PC-9 (cell line): ENCODE measurements at places on chromosomes 5 and 9.

GRCh38 chr5:139458580-139459407 lies 3.7 kb downstream of the ECSCR start:
- DNase-seq, result no peak

GRCh38 chr9:9893837-9894236 lies 719.0 kb downstream of the PTPRD start:
- DNase-seq, result peak; percentile 1

DNA sequence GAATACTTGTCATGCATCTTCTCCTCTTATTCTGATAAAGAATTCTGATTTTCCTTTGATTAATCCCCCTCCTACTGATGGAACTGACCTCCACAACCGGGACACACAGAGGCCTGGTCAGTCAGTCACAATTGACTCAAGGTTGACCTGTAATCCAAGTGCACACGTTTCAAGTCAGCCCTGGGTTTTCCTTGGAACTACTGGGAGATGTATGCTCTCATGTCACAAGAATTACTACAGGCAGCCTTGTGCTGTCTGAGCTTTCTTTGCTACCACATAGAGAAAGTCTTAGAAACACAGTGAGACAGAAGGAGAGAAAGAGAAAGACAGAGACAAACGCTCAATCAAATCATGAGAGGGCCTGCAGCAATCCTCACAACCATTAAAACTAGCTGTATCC lies 345.8 kb downstream of the PDE4D start:
- no peak for DNase-seq

- DNase-seq, result peak; percentile 40
Measured at GRCh38 chr9:5879419-5880181, 11.1 kb upstream of the MLANA start.

DNA sequence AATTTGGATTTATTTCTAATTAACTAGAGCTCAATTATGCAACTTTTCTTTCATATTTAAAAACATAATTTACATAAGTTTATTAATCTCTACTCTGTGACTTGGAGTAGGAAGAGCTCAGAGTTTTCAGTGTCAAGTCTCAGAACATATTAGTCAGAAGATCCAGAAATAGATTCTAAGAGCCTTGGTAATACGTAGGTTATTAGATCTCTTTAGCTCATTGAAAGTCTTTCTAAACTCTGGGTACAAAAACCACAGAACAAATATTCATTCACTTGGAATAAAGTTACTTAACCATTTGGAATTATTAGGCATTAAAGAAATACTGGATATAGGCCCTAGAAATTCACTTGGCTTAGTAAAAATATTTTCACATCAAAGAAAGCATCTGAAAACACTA lies 26.3 kb upstream of the ISCA1 start:
- no peak for DNase-seq

DNA sequence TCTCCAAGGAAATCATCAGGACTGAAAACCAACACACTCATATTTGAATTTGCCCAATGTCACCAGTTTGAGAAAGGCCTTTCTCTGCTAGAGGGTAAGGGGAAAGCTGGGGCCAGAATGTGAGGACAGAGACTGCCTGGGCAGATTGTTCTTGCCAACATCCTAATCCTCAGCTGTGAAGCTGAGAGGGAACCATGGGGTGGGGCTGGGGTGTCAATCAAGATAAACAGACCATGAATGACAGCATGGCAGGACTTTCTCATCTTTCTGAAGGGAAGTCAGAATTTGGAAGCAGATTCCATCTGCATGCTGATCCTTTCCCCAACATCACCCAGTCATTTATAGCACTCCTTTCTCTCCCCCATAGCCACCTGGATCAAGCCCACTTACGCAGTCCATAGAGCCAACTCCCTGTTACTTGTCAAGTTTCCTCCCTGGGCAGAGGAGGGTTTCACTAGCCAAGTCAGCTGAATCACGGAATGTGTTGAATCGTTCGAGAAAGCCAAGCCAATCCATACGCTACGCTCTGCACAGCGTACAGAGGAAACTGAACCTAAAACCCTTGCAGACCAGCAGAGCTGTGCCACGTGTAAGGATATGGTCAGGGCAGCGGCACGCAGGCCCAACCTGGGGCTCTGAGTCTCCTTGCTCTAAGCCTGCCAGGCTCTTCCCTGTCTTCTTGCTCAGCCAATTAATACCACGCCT lies 14.9 kb downstream of the GLDC start:
- no peak for DNase-seq

GRCh38 chr5:119200795-119201194 lies 129.9 kb downstream of the DMXL1 start:
- no peak for DNase-seq

- DNase-seq, result no peak
Measured at GRCh38 chr5:162174358-162174974, 106.9 kb downstream of the GABRG2 start.

DNA sequence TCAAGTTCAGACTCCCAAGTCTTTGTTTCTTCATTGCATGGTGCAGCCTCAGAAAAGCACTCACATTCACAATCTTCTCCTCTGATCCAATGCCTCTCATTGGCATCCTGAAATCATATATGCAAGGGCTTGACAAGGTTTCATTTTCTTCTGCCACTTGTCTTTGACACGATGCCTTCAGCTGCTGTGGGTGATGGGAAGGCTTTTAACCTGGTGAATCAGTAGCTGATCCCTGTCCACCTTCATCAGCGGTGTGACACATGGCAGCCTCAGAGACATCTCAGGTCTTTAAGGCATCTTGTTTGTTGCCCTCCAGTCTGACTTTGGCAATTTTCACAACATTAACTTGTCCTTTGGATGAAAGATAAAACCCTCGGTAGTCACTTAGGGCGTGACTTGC lies 147.2 kb downstream of the PRELID2 start:
- DNase-seq, result no peak

DNA sequence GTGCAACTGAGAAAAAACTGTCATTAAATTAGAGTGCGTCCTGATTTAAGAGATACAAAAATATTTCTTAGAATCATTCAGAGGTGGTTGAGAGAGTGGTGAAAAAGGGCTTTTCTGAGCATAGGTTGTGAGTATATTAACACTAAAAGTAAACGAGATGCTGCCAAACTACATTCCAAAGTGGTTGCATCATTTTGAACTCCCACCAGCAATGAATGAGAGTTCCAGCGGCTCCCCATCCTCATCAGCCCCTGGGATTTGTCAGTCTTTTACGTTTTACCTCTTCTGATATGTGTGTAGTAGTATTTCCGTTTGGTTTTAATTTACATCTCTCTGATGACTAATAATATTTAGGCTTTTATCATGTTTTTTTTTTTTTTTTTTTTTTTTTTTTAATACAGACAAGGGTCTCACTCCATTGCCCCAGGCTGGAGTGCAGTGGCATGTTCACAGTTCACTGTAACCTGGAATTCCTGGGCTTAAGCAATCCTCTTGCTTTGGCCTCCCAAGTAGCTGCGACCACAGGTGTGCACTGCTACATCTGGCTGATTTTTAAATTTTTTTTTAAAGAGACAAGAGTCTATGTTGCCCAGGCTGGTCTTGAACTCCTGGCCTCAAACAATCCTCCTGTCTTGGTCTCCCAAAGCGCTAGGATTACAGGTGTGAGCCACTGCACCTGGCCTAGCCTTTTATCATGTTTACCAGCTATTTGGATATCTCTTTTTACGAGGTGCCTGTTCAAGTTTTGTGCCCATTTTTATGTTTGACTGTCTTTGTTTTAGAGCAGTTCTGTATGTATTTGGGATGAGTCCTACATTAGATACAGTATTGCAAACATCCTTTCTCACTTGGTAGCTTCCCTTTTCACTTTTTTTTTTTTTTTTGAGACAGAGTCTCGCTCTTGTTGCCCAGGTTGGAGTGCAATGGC lies 17.0 kb downstream of the PRRT1B start:
- DNase-seq, result peak; percentile 49

- DNase-seq, result no peak
Measured at GRCh38 chr5:106649031-106649430, 1021.7 kb downstream of the EFNA5 start.

DNA sequence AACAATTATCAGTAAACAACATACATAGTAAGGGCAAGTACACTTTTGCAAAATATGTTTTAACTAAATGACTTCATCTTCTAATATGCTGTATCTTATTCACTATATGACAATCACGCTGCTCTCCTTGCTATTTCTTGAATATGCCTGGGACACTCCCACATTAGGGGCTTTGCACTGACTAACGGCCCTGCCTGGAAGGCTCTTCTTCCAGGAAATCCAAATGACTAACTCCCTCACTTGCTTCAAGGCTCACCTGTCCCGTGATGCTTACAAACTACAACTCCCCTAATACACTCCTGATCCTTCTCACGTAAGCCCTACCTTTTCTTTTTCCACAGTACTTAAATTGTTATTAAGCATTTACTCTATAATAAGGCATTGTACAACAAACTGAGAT lies 10.6 kb downstream of the ERP44 start:
- no peak for DNase-seq

DNA sequence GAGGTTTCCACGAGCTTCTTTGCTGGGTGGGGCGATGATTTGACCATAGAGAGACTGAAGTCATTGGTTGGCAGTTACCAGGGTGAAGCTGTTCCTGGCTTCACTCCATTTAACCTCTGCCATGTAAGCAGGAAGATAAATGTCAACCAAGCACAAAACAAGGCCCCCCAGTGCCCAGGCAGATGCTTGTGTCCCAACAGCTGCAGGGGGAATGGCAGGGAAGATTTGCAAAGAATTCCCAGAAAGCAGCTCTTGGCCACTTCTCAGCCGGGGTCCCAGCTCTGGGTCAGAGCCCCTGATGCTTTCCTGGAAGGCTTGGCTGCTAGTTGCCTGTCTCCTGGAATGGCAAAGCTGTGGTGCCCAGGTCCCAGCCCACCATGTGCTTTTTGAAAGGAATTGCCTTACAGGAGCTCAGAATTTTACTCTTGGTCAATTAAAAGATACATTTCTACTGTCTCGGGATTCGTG lies 383.4 kb downstream of the ENC1 start:
- no peak for DNase-seq

DNA sequence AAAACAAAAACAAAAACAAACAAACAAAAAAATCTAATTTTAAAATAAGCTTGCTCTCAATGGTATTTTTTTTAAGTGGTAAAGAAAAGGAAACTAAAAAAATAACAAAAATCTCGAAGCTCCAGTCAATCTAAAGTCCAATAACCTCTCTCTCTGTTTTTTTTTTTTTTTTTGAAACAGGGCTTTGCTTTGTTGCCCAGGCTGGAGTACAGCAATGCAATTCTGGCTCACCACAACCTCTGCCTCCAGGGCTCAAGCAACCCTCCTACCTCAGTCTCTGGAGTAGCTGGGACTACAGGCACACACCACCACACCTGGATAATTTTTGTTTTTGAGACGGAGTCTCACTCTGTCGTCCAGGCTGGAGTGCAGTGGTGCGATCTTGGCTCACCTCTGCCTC lies 25.9 kb upstream of the GLDC start:
- DNase-seq, result no peak

- no peak for DNase-seq
Measured at GRCh38 chr5:39898731-39899130, 474.0 kb upstream of the DAB2 start.

- DNase-seq, result peak; percentile 69
Measured at GRCh38 chr5:125446986-125447385, 700.5 kb upstream of the ZNF608 start.

DNA sequence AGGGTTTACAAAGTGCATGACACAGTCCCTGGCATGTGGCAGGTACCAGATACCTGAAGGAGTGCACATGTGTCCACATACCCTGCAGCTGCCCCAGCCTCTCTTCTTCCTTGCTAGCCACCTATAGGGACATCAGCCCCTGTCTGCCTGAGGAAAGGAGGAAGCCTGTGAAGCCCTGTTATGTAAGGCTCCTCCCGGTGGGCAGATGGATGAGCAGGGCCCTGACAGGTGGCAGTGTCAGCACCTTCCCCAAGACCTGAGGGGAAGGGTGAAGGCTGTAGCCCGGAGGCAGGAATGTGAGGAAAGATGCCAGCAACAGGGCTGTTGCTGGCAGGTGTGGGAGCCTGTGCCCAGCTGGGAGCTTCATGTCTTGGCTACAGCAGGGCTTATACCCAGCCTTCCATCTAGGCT lies 21.7 kb downstream of the TCF7 start:
- no peak for DNase-seq

- DNase-seq, result no peak
Measured at GRCh38 chr5:107184066-107184465, 486.7 kb downstream of the EFNA5 start.

DNA sequence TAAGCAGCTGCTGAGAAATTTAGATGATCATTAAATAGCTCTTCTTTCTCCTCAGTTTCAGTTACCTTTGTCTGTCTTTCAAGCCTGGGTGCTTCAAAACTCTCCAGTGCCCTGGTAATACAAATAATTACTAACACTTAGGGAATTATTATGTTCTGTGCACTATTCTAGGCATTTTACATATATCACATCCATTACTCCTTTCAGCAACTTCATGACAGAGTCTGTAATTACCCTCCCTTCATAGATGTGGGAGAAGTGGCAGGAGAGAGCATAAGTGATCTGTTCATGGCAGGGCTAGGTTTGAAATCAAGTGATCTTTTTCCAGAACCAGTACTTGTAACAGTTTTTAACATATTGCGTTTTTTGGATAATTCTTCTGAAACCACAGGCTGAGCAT lies 32.0 kb downstream of the MAN2A1 start:
- no peak for DNase-seq
